Activated naive CD8-positive, alpha-beta T cell treated with anti-CD3 and anti-CD28 coated beads, Interleukin-2, amount 50 U/mL, for 24 hours (primary cell): ENCODE measurements at places on chromosomes 4 and X.

- peak; percentile 17 for DNase-seq
Observed at GRCh38 chr4:101393256-101393655, 45.9 kb upstream of the PPP3CA start.

- DNase-seq = peak; percentile 74
Observed at GRCh38 chrX:48938721-48939425, 18.5 kb downstream of the OTUD5 start.

GRCh38 chr4:27084685-27085361 is 224.2 kb downstream of the STIM2 start:
- peak; percentile 31 for DNase-seq

DNA sequence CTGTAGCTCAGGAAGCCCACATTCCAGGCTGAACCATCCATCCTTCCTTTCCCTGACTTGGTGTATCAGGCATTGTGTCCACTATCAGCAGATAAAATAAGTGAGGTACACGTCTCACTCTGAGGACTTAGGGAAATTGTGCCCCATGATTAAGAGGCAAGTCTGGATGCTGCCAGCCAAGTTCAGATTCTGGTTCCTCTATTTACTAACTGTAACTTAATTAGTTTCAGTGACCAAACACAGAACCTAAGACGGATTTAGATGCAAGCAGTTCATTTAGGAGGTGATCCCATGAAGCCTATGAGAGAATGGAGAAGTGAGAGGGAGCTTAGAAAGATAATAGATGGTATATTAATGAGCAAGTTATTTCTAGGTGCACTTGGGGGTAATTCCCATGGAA is 56.6 kb upstream of the PACRGL start:
- no peak for DNase-seq

- DNase-seq = no peak
Observed at GRCh38 chr4:139740531-139741041, 75.0 kb downstream of the MGST2 start.

DNA sequence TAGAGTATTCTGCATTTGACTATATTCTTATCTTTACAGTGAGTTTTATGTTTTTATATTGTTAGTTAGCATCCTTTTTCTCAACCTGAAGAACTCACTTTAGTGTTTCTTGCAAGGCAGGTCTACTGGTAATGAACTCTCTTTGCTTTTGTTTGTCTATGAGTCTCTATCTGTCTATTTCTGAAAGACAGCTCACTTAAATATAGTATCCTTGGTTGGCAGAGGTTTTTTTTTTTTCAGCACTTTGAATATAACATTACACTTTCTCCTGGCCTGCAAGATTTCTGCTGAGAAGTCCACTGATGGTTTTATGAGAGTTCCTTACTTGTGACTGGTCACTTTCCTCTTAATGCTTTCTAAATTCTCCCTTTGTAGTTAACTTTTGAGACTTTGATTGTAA is 32.8 kb upstream of the C4orf54 start:
- DNase-seq = no peak

GRCh38 chr4:165784672-165785071 is 88.4 kb upstream of the TLL1 start:
- DNase-seq = no peak

GRCh38 chrX:25003066-25003849 is 12.5 kb downstream of the ARX start:
- DNase-seq = no peak

DNA sequence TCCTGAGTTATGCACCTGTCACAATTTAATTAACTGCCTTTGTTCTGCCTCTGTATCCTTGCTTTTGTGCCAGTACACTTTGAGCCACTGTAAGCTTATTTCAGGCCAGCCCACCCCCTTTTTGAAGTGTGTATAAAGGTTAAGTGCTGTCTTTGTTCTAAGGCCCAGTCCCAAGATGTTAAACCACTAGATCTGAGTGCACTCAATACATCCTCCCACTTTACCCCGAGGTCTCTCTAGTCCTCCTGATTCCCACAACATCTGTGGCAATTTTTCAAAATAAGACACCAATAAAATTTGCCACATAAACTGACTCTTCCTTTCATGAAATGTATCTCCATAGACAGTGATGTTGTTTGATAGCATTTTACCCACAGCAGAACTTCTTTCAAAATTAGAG is 124.1 kb upstream of the SPIN4 start:
- DNase-seq = no peak

DNA sequence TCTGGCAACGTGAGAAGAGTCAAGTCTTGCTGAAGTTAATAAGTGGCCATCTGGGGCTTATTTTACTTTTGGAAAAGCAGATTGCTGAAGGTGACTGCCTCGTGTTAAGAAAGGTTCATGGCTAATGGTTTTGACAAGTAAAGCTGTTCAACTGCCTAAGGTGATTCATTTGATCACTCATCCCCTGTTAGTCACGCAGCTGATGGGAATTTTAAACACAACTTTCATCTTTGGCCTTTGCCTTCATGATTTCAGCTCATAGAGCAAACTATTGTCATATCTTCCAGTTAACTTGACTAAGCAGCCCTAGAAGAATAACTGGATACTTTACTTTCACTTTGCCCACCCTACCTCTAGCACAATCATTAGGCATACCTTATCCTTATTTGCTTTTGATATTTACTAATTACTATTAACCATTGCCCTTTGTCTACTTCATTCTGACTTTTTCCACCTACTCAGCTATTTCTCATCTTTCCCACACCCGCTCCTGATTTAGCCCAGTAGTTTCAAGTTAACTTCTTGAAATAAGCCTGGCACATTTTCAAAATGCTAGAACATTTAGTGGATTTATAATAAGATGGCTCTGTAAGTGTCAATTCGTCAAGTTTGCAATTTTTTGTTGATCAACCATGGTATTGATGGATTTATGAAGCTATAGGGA is 170.6 kb upstream of the S100G start:
- no peak for DNase-seq

DNA sequence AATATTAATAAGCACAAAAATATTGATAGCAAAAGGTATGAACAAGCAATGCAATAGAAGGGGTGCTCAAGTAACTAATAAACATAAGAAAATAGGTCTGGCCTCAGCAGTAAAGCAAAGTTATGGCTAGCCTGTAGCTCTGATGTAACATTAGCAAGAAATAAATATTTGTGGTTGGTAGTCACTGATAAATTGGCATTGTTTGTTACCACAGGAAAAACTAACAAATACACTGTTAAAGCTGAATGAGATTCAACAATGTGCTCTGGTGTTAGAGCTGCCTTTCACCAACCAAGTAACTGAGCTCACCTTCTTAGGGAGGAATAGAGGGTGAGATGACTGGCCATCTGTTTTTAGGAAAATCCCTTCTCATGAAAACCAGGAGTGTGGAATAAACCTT is 71.4 kb downstream of the AREG start:
- DNase-seq = no peak

- no peak for DNase-seq
Observed at GRCh38 chrX:87900320-87900908, 382.8 kb downstream of the KLHL4 start.

DNA sequence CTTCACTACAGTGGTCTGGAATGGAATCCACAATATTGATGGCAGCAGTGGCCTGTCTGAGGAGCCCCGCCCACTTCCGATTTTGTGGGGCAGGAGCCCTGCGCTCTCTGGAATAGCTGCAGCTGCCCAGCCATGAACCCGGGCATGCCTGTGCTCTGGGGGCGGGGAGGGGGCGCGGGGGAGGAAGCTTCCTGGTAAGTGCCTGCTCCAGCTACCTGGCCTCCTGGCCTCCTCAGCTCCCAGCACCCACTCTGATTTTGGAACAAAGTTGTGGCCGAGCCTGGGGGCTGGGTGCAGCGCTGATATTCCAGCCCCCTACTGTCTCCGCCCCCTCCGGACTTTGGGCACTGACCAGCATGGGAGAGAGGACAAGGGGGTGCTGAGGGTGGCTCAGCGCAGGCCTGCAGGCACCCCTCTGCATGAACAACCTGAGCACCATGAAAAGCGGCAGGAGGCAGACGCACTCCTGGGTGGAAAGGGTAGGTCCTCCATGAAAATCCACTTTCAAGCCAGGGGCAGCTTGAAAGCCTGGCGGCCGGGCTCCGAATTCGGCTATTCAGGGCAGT is 972.7 kb upstream of the AGA start:
- no peak for DNase-seq

- no peak for DNase-seq
Observed at GRCh38 chr4:53981567-53981966, 82.8 kb downstream of the CHIC2 start.

- peak; percentile 22 for DNase-seq
Observed at GRCh38 chrX:43349363-43349762, 306.7 kb upstream of the MAOA start.

GRCh38 chr4:4645743-4646142 is 103.9 kb upstream of the STX18 start:
- DNase-seq = no peak

- DNase-seq = peak; percentile 2
Observed at GRCh38 chrX:140091125-140091886, 126.0 kb upstream of the CXorf66 start.

DNA sequence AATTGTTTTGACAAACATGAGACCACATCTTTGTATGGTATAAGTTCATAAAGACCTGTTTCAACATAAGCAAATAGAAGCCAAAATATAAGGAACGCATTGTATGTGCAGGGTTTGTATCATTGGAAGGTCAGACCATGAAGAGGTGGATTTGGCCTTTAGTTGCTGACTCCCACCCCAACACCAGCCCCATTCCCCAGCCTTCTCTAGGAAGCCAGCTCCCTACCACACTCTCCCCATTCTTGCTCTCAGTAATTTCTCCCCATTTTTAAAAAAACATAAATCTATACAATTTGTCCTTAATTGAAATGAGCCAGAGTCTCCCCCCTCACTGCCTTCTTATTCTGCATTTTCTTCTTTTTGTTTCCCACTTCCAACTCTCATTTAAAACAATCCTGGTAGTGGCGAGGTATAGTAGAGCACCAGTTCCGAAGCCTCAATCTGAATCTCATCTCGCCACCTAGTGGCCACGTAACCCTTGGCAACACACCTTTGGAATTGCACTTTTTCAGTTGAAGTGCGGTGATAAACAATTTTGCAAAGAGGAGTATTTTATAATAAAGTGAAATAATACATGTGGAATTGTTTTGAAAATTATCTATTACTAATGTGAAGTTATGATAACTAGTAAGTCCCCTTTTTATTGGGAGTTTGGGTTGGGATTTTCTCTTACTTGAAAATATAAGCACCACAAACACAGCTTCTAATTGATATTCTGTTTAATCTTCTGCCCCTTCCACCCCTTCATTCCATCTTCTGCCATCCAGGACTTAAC is 126.6 kb downstream of the ASB9 start:
- DNase-seq = peak; percentile 55

GRCh38 chrX:55796496-55796895 is 78.9 kb downstream of the RRAGB start:
- no peak for DNase-seq

DNA sequence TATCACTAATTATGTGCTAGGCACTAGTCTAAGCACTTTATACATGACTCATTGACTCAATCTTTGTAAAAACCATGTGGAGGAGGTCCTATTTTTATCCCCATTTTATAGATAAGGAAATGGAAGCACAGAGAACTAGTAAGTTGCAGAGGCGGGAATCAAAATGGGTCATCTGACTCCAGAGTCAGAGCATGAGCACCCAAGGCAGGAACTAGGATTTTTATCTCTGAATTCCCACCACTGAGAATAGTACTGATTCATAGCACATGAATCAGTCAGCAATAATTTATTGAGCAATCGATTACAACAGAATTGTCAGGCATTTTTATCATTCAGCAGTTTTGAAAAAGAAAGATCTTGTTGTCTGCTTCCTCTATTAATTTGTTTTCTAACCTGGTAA is 19.3 kb downstream of the SCARB2 start:
- no peak for DNase-seq

DNA sequence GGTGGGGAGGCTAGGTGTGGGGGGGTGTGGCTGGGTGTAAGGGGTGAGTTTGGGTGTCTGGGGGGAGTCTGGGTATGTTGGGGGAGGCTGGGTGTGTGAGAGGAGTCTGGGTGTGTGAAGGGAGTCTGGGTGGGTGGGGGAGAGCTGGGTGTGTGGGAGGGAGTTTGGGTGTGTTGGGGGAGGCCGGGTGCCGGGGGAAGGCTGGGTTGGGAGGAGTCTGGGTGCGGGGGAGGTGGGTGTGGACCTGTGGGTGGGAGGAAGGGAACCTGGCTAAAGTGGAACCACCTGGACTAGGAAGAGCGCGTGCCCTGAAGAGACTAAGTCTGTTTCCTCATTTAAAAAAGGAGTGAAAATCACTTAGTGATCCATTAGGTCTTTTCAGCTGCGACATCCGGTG is 18.3 kb downstream of the SPON2 start:
- DNase-seq = no peak

- DNase-seq = peak; percentile 43
Observed at GRCh38 chr4:13547485-13548041, 3.3 kb upstream of the NKX3-2 start.

DNA sequence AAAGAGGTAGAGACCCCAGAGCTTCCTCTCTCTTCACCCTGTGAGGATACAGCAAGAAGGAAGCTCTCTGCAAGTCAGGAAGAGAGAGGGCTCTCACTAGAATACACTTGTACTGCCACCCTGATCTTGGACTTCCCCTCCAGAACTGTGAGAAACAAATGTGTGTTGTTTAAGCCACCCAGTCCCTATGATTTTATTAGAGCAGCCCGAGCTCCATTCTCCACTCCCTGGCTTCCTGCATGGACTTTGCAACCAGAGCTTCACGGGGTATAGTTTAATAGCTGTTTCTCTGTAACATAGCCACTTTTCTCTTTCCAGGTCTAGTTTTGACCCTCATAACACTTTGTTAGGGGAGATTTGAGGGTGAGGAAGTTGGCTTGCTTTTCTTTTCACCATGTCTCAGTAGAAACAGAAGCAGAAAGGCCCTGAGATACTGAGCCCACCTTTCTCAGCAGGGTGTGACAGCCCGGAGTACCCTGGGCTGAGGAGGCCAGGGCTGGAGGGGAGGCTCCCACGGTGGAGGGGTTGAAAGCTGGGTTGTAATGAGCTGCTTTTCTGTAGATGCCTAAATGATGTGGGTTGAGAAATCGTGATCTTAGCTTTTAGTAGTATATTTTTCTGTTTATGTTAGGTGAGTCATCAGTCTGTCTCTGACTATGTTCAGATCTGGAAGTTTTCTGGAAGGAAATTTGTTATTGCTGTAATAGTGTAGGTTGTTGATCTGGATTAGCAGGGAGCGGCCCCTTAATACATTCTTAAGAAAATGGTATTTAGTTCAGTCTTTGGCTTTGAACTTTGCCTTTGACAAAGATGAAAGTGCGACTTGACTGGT is 118.6 kb downstream of the PTTG2 start:
- DNase-seq = no peak

DNA sequence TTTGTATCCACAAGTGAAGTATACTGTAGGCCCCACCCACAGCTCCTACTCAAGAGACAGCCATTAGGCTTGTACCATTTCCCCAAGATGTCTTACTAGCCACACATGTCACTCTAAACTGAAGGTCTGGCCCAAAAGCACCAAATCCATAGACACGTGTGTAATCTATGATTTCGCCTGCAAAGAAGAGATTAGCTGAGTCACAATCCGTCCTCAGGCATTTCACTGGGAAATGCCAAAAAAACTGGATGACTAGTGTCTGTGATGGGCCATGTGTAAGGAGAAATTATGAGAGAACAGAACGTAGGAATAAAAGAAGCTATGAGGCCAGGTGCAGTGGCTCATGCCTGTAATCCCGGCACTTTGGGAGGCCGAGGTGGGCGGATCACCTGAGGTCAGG is 21.9 kb upstream of the RP2 start:
- no peak for DNase-seq

- DNase-seq = no peak
Observed at GRCh38 chr4:182318256-182318655, 75.1 kb downstream of the TENM3 start.

- no peak for DNase-seq
Observed at GRCh38 chr4:70715097-70715496, 6.7 kb upstream of the RUFY3 start.
